ENCODE measurements at places on chromosomes 7 and 10.
A peak's percentile ranks its signal among the peaks of the same experiment; 100 is the strongest.

DNA sequence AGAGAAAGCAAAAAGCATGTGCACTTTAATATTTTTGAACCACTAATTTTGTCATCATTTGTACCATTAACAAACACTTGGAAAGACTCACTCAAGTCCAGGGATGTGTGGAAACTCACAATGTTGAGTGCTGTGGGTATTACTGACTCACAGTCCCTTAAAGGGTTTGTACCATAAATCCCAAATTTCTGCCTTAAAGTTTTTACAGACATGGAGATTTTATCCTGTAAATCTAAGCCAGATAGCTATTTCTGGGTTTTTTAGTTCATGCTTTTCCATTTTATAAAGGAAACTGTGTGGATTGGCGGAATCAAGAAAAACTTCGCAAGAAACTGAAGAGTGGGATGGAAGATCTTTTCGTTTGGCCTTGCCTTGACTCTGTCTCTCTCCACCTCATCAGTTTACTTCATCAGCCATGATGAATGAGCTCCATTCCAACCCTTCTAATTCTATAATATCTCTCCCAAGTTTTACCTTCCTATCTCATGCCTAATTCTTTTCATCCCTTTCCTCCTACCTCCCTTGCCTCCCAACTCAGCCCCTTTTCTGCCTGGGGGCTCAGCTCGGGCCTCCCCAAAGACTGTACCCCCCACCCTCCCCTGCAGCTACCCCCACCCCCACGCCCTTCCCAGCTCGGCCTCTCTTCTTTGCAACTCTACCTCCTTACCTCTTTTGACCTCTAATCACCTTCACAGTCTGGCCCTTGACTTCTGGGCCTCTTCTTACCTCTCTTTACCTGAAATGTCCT is 218.5 kb upstream of the MKLN1 start:
- DNase-seq: no peak

GRCh38 chr10:88896994-88897853 is 17.2 kb downstream of the STAMBPL1 start:
- no peak for DNase-seq

GRCh38 chr10:103584216-103585010 is 90.9 kb downstream of the NEURL1 start:
- no peak for DNase-seq

GRCh38 chr10:60611291-60611747 is 167.0 kb upstream of the CDK1 start:
- peak; percentile 95 for DNase-seq

DNA sequence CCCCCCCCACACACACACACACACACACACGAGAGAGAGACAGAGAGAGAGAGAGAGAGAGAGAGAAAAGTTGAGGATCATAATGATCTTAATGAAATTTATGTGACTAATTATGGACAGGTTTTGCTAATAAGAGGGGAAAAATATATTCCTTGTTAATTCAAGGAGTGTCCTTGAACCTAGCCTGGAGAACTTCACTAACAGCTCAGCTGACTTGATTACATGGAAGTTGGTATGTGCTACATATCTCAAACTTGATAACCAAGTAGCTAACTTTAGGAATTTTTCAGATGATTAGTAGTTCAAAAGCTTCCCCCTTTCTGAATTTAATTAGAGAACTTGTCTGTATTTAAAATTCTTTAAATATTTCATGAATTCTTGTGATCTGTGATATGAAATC is 15.3 kb downstream of the SLF2 start:
- DNase-seq: no peak

- no peak for DNase-seq
Observed at GRCh38 chr10:98925651-98926050, 310.0 kb downstream of the HPSE2 start.

- no peak for DNase-seq
Observed at GRCh38 chr7:81883801-81884393, 114.0 kb upstream of the HGF start.

DNA sequence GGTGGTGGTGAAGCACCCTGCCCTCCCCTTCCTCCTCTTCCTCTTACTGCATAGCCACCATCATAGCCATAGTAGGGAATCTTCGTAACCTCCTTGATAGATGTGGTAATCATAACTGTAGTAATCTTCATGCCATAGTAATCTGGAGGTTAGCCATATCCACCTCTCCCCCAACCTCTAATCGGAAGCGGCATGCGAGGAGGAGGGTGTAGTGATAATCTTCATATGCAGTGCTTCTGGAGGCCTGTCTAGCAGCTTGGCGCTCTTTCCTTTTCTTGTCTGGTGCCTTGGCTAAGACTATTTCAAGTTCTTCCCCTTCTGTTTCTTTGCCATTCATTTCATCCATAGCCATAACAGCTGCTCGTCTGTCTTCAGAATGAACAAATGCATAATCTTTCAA is 90.9 kb downstream of the MLLT10 start:
- no peak for DNase-seq

DNA sequence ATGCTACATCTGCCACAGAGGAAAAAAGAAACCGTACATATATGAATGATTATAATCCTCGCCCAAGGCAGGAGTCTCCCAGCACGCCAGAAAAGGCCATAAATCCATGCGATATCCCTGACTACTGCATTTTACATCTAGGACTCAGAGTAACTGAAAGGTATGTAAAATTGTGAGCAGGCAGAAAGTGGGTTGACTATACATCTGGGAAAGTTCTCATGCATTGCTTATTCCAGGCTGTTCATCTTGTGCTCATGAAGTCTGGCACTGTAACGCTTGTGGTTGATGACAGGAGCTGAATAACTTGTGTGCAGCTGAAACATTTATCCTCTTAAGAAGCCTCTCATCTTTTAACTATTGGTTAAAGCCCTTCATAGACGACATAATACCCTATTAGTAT is 193.4 kb upstream of the STEAP4 start:
- DNase-seq: peak; percentile 10

DNA sequence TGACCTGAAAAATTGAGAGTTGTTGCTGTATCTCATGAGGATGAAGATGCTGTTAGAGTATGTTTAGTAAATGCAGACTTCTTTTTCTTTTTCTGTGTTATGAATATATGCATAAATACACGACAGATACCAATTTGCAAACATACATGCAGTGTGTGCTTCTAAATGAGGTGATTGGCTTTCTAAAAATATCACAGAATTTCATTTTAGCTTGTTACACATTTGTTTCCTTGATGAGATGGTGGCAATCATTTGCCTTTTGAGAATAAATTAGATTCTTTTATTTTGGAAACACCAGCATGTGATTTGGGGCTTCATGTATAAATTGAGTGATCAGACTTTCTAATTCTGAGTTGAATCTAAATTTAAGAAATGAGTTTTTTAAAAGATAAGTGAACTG is 29.7 kb downstream of the CCNY start:
- DNase-seq: no peak

GRCh38 chr10:13942035-13942434 is 355.3 kb downstream of the PRPF18 start:
- DNase-seq: no peak
